Iris pigment epithelial cell (primary cell): ENCODE measurements at places on chromosomes 7 and 10.

GRCh38 chr7:33698041-33698440, 207.3 kb upstream of the BMPER start:
- DNase-seq = no peak

GRCh38 chr7:158296798-158297104, 290.9 kb downstream of the PTPRN2 start:
- no peak for DNase-seq

GRCh38 chr7:3240826-3241430, 60.1 kb upstream of the SDK1 start:
- no peak for DNase-seq

DNA sequence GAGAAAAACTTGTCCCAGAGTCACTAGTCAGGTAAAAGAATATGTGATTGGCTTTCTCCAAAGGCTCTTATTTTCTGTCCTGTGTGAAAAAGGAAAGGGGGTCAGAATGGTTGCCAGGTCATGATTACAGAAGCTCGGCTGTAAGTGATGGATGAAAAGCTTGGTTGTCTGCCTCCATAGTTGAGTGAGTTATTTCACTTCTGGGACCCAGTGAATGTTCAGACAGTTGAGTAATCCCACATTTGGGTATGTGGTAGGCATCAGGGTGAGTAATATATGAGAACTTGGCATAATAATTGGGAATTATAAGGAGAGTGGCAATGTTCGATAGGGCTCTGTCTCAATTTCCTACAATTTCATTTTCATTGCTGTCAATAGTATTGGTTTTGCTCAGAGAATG, 72.5 kb downstream of the BBS9 start:
- DNase-seq = no peak

GRCh38 chr7:33091641-33092191, 17.5 kb downstream of the RP9 start:
- DNase-seq = no peak

DNA sequence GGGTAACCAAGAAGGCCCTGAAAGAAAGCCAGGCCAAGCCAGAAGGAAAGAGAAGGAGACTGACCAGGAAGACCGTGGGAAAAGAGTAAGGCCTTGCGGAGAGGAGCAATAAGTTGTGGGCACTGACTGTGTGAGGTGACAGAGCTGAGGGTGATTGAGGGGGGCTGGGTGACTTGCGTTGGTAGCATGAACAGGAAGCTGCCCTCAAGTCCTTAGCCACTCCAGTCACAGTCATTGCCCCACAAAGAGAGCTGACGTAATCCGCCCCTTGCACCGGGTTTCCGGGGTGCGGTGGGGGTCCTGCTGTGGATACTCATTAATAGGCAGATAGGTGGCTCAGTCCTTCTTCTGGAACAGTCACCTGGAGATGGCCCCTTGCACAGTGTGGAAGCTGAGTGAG, 16.1 kb upstream of the DMBT1 start:
- no peak for DNase-seq

DNA sequence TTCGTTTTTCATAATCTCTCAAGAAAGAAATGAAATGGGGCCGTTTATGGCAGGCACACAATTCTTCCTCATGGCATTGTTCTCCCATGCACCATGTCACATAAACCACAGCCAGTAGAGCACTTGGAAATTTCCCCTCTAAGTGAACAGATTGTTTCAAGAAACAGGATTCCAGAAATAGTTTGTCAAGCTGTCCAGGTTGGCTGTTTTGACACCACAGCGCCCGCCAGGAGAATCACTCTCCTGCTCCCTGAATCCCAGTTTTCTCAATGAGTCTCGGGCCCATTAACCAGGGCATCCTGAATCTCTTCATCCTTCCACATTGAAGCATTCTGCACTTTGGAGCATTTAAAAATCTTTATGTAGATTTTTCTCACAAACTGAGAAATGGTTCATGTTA, 172.2 kb upstream of the NEBL start:
- no peak for DNase-seq

DNA sequence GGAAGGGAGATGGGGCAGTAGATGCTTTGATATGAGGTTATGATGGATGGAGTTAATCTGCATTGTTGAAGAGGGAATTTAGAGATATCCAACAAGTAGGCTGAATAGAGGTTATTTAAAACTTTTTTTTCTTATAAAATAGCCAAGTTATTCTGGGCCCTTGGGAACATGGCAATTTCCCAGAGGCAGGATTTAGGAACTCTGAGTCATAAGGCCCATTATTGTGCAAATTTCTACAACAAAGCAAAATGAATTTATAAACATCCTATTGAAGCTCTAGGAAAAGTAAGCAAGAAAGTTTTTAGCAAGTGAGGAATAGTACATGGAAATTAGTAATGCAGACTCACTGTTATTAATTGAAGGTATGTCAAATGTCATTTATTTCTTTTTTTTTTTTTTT, 160.9 kb upstream of the NPY start:
- no peak for DNase-seq

DNA sequence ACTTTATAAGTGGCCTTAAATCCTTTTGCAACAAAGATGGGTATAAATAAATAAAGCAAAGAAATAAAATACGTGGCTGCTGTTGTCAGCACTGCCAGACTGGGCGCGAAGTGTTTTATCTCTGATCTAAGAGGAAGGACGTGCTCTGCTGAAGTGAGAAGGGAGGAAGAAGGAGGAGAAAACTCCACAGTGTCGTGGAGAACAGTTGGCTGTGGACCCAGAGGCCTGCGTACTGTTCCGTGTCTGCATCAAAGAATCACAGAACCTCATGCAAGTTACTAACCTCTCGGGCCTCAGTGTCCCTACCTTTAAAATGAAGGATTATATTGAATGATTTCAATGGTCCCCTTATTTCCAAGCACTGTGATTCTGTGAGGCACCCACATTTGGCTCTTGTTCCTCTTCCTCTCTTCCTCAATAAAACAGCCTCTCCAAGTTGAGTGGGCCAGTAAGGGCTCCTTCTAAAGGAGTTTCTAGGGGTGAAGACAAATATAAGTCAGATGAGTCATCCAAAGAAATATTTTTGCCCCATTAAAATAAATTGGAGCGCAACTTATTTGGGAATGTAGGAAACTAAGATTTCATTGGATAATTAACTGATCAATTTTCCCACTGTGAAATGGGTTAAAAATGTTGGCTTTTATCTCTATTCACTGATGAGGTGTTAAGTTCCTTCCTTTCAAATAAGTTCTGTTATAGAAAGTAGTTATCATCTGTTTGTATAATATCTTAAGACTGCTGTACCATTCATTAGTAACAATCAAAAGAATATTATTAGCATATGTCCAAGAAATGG, 126.9 kb upstream of the EFCAB10 start:
- DNase-seq = no peak

DNA sequence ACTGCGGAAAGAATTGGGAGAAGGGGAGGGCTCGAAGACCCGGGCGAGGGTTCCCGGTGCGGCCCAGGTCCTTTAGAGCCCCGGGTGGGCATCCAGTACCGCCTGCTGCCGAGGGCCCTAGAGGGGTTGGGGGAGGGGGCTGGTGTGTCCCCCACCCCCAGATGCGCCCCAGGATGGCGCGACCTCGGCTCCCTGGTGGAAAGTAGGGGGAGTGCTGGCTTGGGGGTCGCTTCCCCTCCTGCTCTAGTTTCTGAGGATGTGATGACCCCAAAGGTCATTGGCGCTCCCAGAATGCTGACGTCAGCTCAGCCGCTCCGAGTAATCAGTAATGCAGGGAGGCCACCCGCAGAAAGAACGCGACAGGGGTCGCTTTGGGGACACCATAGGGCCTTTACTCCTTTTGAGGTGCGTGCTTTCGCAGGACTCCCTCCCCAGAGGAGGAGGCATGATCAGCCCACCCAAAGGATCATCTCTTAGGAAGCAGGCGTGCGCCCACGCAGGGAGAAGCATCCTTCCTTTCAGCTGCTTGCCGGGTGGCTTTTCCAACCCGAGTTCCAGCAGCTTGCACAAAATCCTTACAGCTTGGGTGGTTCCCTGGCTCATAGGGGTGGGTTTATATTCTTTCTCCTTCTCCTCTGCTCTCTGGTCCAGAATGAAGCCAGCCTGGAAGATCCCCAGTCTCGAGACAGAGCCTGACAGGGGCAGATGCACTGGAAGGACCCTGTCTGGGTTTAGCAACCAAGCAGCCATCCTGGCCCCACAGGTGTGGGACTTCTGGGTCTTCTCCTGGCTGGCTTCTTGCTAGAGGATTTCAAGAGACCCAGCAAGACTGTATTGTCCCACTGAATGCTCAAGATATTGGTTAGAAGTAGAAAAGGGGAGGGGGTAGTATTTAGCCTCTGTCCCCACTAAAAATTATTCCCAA, 1.3 kb upstream of the PRKAG2 start:
- DNase-seq = no peak
